ENCODE measurements at places on chromosomes 4 and X. TPM values are rescaled to one million over a fixed set of nuclear protein-coding genes. Genes with fewer than 3 reads are reported as not detected.

DNA sequence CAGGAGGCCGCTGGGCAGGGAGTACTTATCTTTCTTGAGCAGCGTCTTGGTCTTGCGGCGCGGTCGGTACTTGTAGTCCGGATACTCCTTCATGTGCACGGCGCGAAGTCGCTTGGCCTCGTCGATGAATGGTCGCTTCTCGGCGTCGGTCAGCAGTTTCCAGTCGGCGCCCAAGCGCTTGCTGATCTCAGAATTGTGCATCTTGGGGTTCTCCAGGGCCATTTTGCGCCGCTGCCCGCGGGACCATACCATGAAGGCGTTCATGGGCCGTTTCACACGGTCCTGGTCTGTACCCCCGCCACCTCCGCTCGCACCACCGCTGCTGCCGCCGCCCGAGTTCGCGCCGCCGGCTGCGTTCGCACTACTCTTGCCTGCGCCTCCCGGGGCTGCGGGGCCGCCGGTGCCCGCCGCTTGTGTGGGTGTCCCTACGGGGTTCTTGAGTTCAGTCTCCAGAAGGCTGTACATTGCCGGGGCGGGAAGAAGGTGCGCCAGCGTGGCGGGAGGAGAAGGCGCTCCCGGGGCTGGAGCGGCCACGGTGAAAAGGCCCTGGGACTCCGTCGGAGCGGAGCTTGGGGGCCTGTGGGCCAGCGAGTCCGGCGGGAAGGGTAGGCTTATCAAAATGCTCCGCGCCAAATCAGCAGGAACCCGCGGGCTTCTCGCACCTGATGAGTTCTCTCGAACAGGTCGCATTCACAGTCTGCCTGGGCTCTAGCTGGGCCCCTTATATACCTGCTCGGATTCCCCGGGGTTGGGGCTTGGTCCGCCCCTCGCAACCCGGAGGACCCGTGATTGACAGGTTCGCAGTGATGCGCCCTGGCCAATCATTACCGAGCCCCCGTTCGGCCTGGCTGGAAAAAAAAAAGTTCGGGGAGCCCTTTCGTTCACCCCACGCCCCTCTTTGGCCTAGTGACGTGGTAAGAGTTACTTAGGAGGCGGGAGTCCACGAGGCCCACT, at the start of gene SOX3:
Gene SOX3, minus strand, starts transcription at position 699 of the 954 bp plus-strand sequence. Its CDS starts 9 bp downstream, at position 690.
- no peak within 1 kb of the TSS for H3K27ac ChIP-seq
- H3K36me3 ChIP-seq, result no peaks in the 10 kb centered on the region
- H3K4me1 ChIP-seq, result no peaks in the 10 kb centered on the region
- H3K27me3 ChIP-seq, result peaks cover 46% of the 10 kb centered on the region

GRCh38 chr4:126937846-126938422, 694.8 kb upstream of the INTU start:
- H3K36me3 ChIP-seq, result no peaks in the 10 kb centered on the region
- H3K27ac ChIP-seq, result no peak overlapping the region
- H3K4me1 ChIP-seq, result peaks cover 5% of the 10 kb centered on the region
- no peak overlapping the region for H3K4me3 ChIP-seq
- DNase-seq, result peak; percentile 43

- H3K4me1 ChIP-seq, result no peaks in the 10 kb centered on the region
- H3K27ac ChIP-seq, result no peak overlapping the region
- H3K27me3 ChIP-seq, result no peaks in the 10 kb centered on the region
- H3K4me3 ChIP-seq, result no peak overlapping the region
Measured at GRCh38 chrX:29870608-29871007, 344.8 kb upstream of the MAGEB2 start.

PNCK gene
- 0.26 TPM for total RNA-seq

GRCh38 chr4:52939739-52940138, 77.6 kb downstream of the RASL11B start:
- H3K27me3 ChIP-seq, result no peaks in the 10 kb centered on the region
- H3K27ac ChIP-seq, result no peak overlapping the region
- no peaks in the 10 kb centered on the region for H3K36me3 ChIP-seq
- no peaks in the 10 kb centered on the region for H3K4me1 ChIP-seq
- no peak overlapping the region for H3K4me3 ChIP-seq

- no peak overlapping the region for H3K27ac ChIP-seq
- H3K36me3 ChIP-seq, result no peaks in the 10 kb centered on the region
- no peak overlapping the region for H3K4me3 ChIP-seq
- DNase-seq, result no peak
Measured at GRCh38 chr4:90584051-90584450, 456.9 kb downstream of the CCSER1 start.

DNA sequence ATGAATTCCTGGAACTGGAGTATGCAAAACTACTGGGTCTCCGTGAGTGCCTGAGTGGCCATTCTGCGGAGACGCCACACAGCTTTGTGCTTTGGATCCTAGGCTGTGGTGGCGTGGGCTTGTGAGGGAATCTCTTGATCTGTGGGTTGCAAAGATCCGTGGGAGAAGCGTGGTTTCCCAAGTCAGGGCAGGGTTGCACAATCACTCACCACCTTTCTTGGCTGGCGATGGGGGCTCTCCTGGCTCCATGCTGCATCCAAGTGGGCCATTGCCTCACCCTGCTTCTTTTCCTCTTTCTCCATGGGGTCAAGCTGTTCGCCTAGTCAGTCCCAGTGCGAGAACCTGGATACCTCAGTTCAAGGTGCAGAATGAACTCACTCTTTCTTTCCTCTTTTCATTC, 62.5 kb downstream of the SLAIN2 start:
- H3K27ac ChIP-seq, result no peak overlapping the region
- no peaks in the 10 kb centered on the region for H3K27me3 ChIP-seq
- H3K36me3 ChIP-seq, result no peaks in the 10 kb centered on the region
- H3K4me3 ChIP-seq, result no peak overlapping the region

GRCh38 chr4:23001478-23001877, 308.7 kb downstream of the GBA3 start:
- no peaks in the 10 kb centered on the region for H3K4me1 ChIP-seq
- H3K27ac ChIP-seq, result no peak overlapping the region
- H3K27me3 ChIP-seq, result no peaks in the 10 kb centered on the region
- H3K4me3 ChIP-seq, result no peak overlapping the region
- H3K36me3 ChIP-seq, result no peaks in the 10 kb centered on the region

PPA2 gene
- total RNA-seq, result 74.6 TPM

GRCh38 chr4:105496899-105497298, 23.0 kb upstream of the PPA2 start:
- no peak overlapping the region for H3K27ac ChIP-seq
- no peaks in the 10 kb centered on the region for H3K36me3 ChIP-seq
- no peak overlapping the region for H3K4me3 ChIP-seq
- H3K27me3 ChIP-seq, result no peaks in the 10 kb centered on the region
- DNase-seq, result no peak

QDPR gene
- total RNA-seq, result 27.4 TPM

DSPP gene
- total RNA-seq, result not detected

GRCh38 chrX:45842207-45842925, 641.7 kb upstream of the DIPK2B start:
- H3K4me3 ChIP-seq, result no peak overlapping the region
- peak; percentile 38 for DNase-seq
- no peaks in the 10 kb centered on the region for H3K4me1 ChIP-seq
- H3K36me3 ChIP-seq, result peaks cover 2% of the 10 kb centered on the region
- no peak overlapping the region for H3K27ac ChIP-seq
- H3K27me3 ChIP-seq, result no peaks in the 10 kb centered on the region

DNA sequence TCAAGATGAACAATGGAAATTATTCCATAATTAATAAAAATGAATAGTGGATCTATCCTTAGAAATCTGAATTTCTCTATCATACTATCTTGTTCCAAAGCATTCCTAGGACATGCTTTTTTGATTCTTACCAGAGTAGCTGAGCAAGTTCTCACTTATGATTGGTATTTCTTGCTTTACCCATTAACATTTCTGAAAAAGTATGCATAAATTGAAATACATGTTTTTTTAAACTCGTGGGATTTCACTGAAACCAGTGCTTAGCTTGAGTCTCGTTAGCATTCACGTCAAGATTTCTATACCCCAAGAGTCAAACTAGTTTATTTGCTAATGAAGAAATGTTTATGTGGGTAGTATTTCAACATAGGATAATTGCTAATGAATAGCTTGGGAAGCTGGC, 89.0 kb downstream of the ELOVL6 start:
- peak; percentile 57 for DNase-seq
- H3K27me3 ChIP-seq, result no peaks in the 10 kb centered on the region
- H3K36me3 ChIP-seq, result no peaks in the 10 kb centered on the region
- H3K27ac ChIP-seq, result no peak overlapping the region

Measured in fibroblast of lung (primary cell).